ENCODE measurements at places on chromosomes 5 and 9.

DNA sequence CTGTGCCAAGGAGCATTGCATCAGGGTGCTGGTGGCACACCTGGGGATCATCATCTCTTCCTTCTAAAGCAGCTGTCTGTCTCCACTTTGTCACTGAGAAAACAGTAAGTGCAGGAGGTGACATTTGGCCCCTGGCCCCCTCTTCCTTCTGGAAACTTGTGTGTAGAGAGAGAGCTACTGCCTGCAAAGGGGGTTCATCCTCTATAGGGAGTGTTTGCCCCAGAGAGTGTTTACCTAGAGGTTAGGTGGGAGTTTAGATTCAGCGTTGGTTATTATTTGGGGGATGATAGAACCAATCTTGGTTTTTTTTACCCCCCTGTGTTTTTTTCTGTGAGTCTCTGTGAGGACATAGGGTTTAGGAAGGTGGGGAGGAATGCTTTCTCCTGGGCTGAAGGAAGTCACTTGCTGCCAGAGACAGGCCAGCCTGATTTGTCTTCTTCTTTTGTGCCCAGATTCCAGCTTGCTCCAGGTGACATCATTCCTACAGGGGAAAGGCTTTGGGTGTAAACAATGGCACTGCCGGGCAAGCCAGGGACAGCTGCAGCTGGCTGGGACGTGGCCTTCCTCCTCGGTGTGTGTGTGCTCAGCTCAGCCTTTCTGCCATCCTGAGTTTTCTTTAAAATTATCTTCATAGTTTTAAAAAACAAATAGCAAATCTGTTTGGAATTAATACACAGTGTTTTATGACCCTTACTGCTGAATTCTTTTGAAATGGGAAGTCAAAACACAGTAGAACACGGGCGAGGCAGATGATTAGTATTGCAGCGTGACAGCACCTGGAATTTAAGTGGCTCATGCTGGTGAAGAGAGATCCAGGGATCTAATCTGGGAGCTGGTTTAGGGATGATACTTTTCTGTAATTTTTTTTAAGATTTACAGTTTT lies 24.5 kb downstream of the PRRC2B start:
- peak; percentile 78 for DNase-seq

DNA sequence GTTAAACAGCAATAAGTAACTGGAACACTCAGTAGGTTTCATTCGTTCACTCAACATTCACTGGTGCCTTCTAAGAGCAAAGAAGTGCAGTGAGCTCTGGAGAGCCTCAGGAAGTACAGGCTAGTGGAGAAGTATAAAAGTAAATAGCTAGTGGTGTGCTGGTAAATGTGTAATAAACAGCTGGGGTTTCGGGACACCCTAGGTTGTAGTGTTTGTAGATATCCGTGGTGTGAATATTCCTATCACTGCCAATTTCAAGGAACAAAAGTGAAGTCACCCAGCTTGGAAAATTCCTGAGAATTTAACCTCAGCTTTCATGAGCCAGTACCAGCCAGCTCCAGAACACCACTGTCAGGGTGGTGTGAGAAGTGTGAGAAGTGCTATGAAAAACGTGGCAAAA lies 75.9 kb downstream of the GABBR2 start:
- DNase-seq = no peak

DNA sequence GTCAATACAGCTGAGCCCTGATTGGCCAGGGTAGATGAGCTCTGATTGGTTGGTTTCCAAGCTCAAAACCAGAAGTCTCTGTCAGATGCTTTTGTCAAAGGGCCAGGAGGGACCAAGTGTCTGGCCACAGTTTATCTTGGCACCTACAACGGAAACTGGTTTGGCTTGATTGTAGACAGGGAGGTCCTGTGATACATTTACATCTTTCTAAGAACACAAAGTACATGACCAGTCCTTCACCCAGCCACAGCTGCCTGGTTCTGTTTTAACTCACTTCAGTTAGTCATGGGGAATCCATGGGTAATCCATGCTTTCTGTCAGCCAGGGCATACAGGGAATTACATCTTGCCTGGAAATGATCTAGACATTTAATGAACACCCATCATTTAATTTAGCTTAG lies 171.2 kb downstream of the SLC12A2 start:
- DNase-seq = no peak

- DNase-seq = no peak
Measured at GRCh38 chr9:120921661-120922181, 4.9 kb downstream of the TRAF1 start.

DNA sequence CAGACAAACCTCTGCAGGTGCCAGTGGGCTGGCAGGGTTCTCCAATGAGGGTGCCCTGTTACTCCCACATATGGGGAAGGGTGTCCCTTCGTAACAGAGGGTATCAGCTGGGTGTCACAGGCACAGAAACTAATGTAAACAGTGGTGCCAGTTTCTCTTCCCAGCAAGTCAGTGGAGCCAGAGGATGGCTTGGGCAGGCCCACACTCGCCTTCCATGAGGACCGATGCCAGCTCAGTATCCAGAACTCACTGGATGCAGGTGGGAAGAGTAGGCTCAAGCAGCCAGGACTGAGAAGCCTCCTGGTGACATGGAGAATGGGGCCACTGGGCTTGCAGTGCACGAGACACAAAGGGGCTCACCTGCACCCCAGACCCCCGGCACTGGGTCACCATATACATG lies 30.4 kb downstream of the FSTL4 start:
- no peak for DNase-seq

DNA sequence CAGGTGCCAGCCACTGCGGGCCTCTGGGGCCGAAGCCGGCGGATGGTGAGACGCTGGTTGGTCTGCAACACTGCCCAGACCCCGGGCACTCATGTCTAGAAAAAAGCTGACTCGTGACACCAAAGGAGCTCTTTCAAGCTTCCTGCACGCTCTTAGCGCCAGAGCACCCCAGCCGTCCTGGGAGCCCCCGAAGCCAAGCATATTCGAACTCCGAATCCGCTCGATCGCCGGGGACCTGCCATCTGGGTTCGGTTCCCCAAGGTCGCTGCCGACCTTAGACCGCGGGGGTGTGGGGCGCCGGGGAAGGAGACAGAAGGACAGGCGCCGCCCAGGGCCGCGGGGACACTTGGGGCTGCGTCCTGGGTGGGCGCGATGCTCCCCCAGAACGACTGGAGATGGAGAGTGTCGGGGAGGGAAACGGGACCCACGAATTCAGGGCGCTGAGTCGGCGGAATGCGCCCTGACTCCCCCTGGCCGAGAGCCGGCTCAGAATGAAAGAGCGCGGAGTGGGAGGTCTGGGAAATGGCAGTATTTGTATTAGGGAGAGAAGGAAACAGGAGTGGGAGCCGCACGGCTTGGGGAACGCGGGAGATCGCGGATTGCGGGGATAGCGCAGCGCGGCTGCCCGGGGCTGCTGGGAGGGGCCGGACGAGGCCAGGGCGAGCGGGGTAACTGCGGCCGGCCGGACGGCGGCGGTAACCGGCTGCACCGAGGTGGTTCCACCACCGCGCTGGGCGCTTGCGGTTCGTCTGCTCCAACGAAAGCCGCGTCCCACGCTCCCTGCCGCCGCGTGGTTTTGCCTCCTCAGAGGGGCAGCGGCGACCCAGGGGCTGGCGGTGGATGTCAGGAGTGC lies 20.1 kb upstream of the MARCHF6 start:
- peak; percentile 34 for DNase-seq

DNA sequence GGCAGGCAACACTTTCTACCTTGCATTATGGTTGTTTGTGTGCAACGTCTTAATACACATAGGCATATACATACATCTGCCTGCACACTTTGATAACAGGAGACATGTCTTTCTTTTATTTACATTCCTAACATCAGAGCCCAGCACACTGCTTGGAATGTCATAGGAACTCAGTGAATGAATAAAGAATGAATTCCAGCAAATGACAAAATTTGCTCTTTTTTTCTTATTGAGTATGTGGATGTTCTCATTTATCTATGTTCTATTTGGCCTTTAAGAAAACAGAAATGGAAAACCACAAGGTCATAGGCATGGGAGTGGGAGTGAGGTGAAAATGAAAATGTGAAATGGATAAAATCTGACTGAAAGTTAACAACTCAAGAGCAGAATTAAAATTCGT lies 36.3 kb upstream of the PALM2AKAP2 start:
- DNase-seq = no peak

DNA sequence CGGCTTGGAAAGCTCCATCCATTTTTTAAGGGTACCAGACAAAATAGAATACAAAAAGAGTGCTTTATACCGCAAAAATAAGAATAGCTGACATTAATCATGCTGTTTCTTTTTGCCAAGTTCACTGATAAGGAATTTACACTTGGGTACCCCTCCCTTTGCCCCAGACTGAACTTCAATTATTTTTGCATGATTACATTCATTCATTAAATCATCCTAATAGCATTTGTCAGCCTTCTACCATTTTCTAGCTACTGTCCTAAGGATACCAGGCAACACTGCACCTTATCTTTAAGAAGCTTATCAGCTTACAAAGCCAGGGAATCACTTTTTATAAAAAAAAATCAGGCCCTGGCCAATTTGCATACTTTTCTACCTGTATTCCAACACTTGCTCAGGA lies 48.4 kb downstream of the YIPF5 start:
- no peak for DNase-seq

- no peak for DNase-seq
Measured at GRCh38 chr5:76736679-76737556, 21.0 kb downstream of the F2R start.

- DNase-seq = no peak
Measured at GRCh38 chr9:85653153-85653552, 88.6 kb downstream of the AGTPBP1 start.

DNA sequence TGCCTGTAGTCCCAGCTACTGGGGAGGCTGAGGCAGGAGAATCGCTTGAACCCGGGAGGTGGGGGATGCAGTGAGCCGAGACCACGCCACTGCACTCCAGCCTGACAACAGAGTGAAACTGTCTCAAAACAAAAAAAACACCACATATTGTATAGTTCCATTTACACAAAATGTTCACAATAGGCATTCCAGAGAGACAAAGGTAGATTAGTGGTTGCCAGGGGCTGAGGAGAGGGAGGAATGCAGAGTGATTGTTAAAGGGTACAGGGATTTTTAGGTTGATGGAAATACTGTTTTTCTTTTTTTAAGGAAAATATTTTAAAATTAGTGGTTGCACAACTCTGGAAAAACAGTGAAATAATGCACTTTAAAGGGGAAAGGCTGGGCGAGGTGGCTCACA lies 19.6 kb downstream of the ETF1 start:
- no peak for DNase-seq

GRCh38 chr9:83596899-83597504 lies 25.9 kb upstream of the IDNK start:
- DNase-seq = peak; percentile 29

DNA sequence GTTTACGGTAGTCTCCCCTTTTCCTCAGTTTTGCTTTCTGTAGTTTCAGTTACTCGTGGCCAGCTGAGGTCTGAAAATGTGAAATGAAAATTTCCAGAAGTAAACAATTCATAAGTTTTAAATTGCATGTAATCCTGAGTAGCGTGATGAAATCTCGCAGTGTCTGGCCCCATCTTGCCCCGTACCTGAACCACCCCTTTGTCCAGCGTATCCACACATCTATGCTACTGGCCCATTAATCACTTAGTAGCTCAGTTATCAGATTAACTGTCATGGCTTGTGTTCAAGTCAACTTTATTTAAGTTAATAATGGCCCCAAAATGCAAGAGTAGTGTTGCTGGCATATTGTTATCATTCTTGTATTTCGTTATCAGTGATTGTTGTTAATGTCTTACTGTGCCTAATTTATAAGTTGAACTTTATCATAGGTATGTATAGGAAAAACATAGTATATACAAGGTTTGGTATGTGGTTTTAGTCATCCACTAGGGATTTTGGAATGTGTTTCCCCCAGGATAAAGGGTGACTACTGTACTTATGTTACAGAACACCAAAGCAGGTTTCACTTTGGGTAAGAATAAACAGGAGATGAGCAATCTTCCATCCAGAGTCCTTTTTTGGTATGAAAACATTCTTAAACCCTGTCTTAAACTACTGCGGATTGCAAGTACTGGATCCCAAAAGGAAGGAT lies 118.4 kb upstream of the KCNN2 start:
- DNase-seq = no peak

DNA sequence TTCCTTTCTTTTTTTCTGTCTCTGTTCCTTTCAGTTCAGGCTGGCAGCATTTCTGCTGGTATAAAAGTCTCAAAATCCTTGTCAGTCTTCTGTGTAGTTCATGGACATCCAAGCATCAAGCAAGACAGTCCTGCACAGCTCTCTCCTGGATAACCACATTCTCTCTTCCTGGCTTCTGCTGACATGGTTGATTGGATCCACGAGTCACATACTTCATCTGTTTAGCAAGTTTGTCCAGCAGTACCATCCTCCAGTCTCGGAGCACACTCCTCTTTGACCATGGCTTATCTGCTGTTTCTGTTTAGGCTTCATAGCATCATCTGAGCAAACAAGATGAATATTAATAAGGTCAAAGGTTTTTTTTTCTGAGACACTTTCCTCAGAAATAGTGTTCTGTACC lies 220.8 kb downstream of the KDM4C start:
- no peak for DNase-seq

GRCh38 chr9:68940573-68940972 lies 73.3 kb downstream of the PRKACG start:
- DNase-seq = no peak

DNA sequence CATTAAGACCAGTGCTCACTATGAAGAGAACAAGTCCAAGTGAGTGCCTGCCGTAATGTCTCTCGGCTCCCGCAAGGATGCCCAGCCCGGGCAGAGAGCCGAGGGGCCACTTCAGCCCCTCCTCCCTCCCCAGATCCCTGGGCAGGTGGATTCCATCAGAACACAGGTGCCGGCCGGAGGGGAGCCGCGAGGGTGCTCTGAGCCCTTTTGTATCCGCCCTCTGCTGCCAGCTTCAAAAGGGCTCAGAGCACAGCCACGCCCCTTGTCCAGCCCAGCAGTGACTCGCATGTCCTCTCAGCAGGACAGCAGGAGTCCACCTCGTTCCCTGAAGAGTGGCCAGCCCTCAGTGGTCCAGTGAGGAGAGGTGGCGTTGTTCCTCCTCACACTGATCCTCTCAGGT lies 43.9 kb downstream of the CYFIP2 start:
- no peak for DNase-seq

DNA sequence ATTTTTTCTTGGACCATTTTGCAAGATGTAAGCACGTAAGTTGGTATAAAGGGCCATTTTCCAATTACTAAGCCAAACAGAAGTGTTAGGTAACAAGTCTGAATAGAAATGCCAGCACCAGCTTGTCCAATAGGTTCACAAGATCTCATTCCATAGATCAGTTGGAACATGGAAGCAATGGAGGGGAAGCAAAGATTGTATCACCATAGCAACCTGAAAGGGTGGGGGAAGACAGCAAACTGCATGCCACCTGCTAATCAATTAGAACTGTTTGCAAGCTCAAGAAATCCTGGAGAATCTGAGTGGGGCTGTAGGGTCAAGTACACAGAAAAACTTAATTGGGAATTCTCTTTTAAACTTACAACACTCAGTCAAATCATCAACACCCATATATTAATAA lies 264.9 kb upstream of the EFNA5 start:
- DNase-seq = no peak

- no peak for DNase-seq
Measured at GRCh38 chr9:121071370-121071755, 3.4 kb upstream of the CNTRL start.

DNA sequence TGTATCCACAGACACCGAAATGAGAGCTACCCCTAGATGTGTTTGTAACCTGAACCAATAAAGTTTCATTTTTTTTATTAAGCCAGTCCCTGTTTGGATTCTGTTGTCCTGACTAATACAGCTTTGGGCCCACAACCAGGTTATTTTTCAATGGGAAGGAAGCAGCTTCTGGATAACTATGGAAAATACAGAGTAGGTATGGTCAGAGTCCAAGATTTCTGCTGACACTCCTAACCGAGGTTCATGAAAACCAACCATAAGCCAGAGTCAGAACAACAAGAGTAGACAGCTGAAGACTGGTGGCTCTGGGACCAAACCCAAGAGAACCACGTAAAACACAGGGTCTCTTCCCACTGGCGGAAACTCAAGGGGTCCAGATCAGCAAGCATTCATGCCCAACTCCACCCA lies 10.8 kb downstream of the KLF9 start:
- no peak for DNase-seq
